NCI-H146 (cell line): ENCODE measurements at places on chromosomes 5 and 9.

GRCh38 chr9:37032713-37033112 is 1.4 kb downstream of the PAX5 start:
- no peak for DNase-seq

GRCh38 chr9:110744715-110745384 is 76.3 kb downstream of the MUSK start:
- DNase-seq, result no peak

DNA sequence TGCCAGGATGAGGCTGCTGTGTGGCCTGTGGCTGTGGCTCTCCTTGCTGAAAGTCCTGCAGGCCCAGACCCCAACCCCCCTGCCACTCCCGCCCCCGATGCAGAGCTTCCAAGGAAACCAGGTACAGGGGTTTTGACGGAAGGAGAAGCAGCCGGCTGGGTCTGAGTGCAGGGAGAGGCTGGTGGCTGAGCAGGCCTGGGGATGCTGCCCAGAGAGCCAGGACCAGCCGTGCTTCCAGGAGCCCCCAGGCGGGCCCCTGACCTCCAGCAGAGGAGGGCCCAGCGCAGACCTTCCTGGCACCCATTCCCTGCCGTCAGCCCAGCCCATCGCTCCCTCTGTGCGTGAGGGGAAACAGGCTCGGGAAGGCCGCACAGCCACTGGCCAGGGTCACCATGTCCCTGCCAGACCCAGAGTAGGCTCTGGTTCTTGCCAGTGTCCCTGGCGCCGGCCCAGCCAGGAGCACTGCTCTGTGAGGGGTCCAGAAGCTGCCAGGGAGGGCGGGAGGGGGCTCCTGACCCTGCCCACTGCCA is 313 bp downstream of the LCN12 start:
- DNase-seq, result no peak

DNA sequence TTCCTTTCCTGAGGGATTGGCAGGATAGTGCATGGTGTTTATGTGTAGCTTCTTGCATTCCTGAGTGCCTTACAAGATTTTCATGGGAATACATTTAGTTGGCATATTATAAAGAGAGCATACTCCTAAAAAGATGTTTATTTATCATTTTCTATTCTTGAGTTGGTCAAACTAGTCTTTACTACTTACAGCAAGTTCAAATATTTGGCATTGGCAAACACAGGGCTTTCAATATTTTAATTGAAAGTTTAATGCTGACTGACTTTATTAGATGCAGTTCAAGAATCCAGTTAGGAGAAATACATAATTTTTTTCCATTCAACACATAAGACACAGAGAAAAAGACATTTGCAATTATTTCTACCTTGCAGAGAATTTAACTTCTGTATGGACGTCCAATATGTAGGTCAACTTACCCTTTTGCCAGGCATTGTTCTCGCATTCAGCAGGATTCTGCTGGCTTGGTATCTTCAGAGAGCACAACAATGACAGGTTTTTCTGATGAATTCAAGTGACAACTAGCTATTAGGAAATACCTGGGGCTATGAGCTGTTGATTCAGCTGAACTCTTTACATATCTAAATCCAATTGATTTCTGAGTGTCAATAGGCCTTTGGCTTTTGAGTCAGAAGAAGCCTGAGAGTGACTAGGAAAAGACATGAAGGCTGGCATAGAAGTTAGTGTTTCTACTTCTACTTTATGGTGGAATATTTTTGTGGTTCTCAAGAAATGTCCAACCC is 129.6 kb downstream of the LURAP1L start:
- peak; percentile 83 for DNase-seq

- DNase-seq, result no peak
These were observed 10.7 kb downstream of the CD14 start for GRCh38 chr5:140622301-140622700.

DNA sequence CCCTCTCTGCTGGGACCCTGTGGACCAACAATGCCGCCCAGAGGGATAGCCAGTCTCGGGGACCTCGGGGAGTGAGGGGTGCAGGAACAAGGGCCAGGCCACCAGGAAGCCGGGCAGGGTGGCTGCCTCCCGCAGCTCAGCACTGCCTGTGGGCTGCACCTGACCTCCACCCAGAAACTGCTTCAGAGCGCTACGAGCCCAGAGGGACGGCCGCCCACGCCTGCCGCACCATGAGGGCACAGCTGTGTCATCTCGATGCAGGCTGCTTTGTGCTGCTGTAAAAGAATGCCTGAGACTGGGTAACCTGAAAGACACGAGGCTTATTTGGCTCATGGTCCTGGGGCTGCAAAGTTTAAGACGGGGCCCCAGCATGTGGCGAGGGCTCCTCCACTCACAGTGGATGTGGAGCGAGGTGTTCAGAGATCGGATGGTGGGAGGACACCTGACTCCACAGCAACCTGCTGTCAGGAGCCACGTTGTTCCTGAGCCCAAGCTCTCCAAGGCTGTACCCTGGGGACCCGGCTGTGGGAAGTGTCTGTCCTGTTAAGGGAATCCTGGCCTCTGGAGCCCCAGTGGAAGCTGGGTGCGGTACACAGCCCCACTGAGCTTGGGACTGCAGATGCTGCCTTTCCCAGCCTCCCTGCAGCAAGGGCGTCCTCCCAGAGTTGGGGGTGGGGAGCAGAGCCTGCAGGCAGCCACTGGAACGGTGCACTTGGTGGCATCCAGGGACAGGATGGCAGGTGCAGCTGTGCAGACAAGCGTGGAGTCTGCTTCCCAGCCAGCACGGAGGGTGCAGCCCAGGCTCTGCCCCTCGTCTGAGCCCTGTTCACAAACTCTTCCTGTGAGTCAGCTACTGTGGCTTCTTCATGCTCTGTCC is 11.8 kb upstream of the ZDHHC11 start:
- no peak for DNase-seq

DNA sequence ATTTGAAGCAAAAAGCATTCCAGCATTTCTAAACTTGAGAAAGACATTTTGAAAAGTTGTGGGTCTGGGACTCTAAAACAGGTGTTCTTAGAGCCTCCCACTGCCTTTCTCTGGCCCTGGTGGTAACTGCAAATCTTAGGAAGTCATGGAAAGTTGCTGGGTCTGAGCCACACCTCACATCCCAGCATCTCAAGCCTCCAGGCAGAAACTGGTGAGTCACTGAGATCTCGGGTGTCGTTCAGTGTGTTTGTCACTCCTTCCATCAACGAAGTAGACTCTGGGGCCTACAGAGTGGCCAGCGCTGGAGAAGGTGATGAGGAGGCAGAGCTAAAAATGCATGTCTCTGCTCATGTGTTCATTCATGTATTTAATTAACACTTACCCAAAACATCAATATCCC is 59.6 kb upstream of the C5orf58 start:
- DNase-seq, result no peak

DNA sequence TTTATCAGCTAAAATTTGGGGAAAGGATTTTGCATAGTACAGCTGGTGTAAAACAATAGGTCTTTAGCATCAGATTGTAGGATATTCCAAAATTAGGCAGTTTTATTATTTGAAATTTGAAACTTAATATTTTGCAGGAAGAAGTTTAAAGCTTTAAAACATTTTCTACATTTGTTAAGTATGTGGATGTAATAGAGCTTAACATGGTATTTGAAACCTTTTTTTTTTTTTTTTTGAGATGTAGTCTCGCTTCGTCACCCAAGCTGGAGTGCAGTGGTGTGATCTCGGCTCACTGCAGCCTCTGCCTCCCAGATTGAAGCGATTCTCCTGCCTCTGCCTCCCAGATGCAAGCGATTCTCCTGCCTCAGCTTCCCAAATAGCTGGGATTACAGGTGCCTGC is 2.9 kb downstream of the DENND4C start:
- DNase-seq, result no peak

- peak; percentile 17 for DNase-seq
These were observed 75.4 kb downstream of the STK32A start for GRCh38 chr5:147310059-147310704.

DNA sequence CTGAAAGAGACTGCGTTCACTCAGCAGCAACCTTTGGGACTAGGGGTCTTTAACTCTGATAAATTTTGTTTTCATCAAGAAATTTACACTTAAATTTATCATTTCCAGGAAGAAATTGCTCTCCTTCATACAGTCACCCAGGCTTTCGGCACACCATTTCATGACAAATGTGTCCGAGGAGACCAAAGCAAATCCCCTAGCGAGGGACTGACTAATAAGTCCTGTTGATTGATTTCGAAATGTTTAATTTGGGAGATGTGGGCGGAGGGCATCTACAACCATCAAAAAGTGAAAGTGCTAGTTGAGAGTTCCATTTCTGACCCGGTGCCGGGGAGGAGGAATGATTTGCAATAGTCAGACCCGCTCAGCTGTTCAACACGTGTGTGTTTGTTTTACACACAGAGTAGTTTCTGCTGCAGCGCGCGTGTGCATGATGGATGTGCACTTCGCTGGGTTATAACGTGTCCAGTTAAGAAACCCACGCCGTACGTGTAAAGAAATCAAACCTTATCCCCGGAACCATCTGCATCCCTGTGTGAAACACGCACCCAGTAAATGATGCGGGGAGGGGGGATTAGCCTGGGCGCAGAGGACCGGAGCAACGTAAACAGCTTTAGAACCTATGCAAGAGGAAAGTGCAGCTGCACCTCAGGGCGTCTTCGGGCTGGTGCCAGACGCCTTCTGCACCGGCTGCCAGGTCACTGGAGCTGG is 845 bp upstream of the NR4A3 start:
- peak; percentile 52 for DNase-seq

DNA sequence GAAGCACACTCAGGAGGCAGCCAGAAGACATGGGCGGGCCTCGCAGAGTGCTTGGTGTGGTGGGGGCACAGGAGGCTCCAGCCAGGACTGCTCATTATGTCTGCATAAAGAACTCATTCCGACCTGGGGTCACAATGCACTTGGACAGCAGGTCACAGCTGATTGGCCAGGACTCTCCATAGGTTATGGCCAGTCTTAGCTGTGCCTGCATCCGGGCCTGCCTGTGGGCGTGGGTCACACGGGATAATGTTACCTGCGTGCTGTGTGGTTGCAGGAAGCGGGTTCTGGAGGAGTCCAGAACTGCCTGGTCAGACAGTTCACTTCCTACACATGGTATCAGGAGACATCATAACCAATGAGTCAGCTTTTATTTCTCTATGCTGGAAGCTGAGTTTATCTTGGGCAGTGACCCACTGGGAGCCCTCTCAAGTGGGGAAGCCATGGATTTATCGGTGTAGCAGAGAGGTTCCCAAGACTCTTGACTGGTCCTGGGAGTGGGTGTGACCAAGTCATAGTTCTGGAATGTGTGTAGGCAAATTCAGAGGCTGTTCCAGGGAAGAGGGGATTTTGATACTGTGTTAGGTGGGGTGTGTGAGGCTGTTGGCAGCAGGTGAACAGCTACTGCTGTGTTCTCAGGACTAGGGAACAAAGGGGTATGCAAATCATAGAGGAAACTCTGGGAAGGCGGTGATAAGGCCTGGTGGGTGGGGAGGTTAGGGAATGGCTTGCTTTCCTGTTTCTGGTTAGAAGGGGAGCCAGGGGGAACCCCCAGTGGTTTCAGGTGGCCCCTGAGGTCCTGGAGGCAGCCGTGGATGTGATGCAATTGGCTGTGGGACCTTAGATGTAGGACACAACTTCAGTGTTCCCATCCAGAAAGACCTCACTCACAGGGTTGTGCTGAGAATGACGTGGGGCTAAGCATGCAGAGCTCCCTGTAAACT is 51.3 kb downstream of the ARHGEF37 start:
- DNase-seq, result peak; percentile 57

GRCh38 chr9:34046784-34047379 is 1.8 kb downstream of the UBAP2 start:
- no peak for DNase-seq

DNA sequence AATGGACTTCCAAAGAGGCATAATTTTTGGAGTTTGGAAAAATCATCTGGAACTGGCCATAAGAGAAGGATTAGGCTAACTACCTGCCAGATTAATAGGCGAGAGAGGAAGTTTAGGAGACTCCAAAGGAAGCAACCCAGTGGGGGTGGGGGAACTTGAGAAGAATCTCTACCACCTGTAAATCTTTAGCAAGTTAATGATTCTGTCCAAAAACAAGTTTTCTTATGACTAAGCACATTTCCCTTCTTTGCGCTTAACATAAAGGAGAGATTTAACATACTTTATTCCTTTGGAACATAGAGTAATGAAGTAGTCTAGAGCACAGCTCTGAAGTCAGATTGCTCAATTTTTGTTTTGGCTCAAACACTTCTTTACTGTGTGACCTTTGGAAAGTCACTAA is 58.2 kb upstream of the PAPPA start:
- DNase-seq, result no peak

DNA sequence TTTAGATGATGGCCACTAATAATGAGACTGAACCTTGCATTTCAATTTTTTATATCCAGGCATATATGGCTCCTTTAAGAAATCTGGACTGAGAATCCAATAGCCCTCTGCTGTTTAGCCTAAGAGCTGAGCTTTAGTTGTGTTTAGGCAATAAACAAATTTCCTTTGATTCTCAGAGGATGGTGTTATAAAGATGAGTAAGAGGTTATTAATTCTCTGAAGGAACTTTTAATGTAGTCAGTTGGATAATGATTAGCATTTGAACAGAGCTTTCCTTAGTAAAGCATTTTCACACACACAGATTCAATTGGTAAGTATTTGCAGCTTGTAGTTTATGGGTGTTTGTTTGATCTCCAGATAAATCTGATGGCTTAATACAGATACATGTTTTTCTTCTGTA is 149.6 kb downstream of the PRR16 start:
- no peak for DNase-seq

- no peak for DNase-seq
These were observed 297.3 kb downstream of the MLLT3 start for GRCh38 chr9:20325008-20325407.

DNA sequence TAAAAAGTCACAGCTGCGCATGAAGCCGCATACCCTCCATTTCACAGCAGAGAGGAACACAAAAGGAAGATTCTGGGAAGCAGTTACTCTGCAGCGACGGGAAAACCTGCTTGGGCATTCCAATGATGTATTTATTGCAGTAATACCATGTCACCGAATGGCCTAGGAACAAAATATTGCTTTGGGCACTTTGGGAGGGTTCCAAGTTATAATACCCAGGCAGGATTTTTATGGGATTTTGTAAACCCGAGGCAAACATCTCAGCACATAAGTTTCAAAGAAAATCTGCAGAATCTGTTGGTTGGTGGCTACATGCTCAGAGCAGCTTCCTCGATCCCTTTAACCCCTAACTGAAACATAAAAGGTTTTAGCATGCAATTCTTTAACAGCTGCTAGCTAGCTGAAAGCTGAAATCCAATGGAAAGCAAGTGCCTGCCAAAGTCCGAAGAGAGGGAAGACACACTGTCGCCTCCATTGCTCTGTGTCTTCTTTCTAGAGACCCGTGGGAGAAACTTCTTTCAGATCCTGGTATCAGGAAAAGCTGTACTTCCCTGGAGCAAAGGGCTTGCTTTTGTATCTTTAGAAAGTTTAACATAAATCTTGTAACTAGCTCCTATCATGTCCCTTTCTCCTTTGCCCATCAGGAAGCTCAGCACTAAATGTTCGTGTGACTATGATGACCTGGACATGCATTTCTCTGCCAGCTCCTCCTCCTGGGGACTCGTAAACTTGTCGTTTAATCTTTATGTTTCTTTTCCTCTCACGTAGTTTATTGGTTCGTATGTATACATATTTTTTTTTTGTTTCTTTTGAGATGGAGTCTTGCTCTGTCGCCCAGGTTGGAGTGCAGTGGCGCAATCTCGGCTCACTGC is 195.0 kb downstream of the MAPKAP1 start:
- no peak for DNase-seq

- no peak for DNase-seq
These were observed 6.7 kb upstream of the NSMF start for GRCh38 chr9:137465720-137466388.

GRCh38 chr9:86668488-86668887 is 278.8 kb downstream of the GAS1 start:
- DNase-seq, result no peak
